ENCODE measurements at places on chromosomes 2 and 18. TPM values are rescaled to one million over a fixed set of nuclear protein-coding genes. Genes with fewer than 3 reads are reported as not detected.

CAB39 gene
- 43.5 TPM for total RNA-seq

ANXA4 gene
- 87.0 TPM for total RNA-seq

SNTG2 gene
- total RNA-seq: not detected

SCN2A gene
- total RNA-seq: 0.43 TPM

SAG gene
- total RNA-seq: not detected

ITM2C gene
- total RNA-seq: 110 TPM

CCDC195 gene
- not detected for total RNA-seq

ASPRV1 gene
- total RNA-seq: 0.28 TPM

POU3F3 gene
- not detected for total RNA-seq

FBXO41 gene
- 1.6 TPM for total RNA-seq

MBP gene
- 43.8 TPM for total RNA-seq

GNAL gene
- total RNA-seq: 0.65 TPM

OSR1 gene
- total RNA-seq: 36.5 TPM

RAD51AP2 gene
- total RNA-seq: not detected

CRYGD gene
- not detected for total RNA-seq

PIK3C3 gene
- total RNA-seq: 55.2 TPM

HRH4 gene
- under 0.01 TPM for total RNA-seq

DSG2 gene
- 2.3 TPM for total RNA-seq

RHBDD1 gene
- total RNA-seq: 22.8 TPM

STK17B gene
- total RNA-seq: 15.6 TPM

COL4A4 gene
- total RNA-seq: 0.14 TPM

DCDC2C gene
- total RNA-seq: not detected

NXPH2 gene
- total RNA-seq: not detected

FIGLA gene
- not detected for total RNA-seq

CKAP2L gene
- total RNA-seq: 0.74 TPM

DNAH7 gene
- total RNA-seq: 0.28 TPM

UGT1A8 gene
- 0.71 TPM for total RNA-seq

SIX3 gene
- total RNA-seq: not detected

AQP12B gene
- total RNA-seq: not detected

NPPC gene
- 0.28 TPM for total RNA-seq

NOP58 gene
- 41.9 TPM for total RNA-seq

PCARE gene
- total RNA-seq: not detected

TLX2 gene
- not detected for total RNA-seq

SP5 gene
- not detected for total RNA-seq

LCT gene
- not detected for total RNA-seq

PPP1R1C gene
- 1.00 TPM for total RNA-seq

MORN2 gene
- total RNA-seq: 19.1 TPM

LTBP1 gene
- total RNA-seq: 434 TPM

MGAT4A gene
- 0.28 TPM for total RNA-seq

NEU4 gene
- total RNA-seq: not detected

RND3 gene
- 606 TPM for total RNA-seq

NOTO gene
- total RNA-seq: not detected

ZNF396 gene
- 2.8 TPM for total RNA-seq

PAX8 gene
- 0.14 TPM for total RNA-seq

RAB6C gene
- total RNA-seq: not detected

CCDC85A gene
- 0.09 TPM for total RNA-seq

CTAGE1 gene
- not detected for total RNA-seq

POTEI gene
- under 0.01 TPM for total RNA-seq

CYRIA gene
- 3.7 TPM for total RNA-seq

CCDC178 gene
- 0.28 TPM for total RNA-seq

LYG1 gene
- total RNA-seq: 0.43 TPM

MYOM1 gene
- 1.3 TPM for total RNA-seq

TDRD15 gene
- not detected for total RNA-seq

VWC2L gene
- not detected for total RNA-seq

CGREF1 gene
- total RNA-seq: 7.0 TPM

GALNT14 gene
- not detected for total RNA-seq
